Heart right ventricle (tissue), 16 donors: ENCODE measurements at places on chromosomes 5 and 9. TPM values are rescaled to one million over a fixed set of nuclear protein-coding genes. Genes with fewer than 3 reads are reported as not detected.

DNA sequence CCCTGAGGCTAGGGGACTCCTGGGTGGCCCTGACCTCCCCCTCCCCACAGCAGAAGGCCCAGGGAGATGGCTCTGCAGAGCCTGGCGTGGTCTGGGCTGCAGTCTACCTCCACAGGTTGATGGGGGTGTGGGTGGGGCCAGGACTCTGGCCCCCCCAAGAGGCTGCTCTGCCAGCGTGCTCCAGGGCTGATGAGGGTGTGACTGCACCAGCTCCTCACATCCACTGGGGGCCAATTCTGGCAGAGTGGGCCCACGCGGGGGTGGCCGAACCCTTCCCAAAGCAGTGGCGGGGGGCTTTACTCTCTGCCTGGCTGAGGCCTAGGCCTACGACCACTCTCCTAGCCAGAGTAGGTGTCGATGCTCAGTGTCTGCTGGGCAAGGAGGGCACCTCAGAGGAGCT is 28.0 kb upstream of the UBAC1 start:
- DNase-seq, result no peak

The PPP3R2 gene
- total RNA-seq, result not detected

- no peak for DNase-seq
These were observed 2.4 kb downstream of the MAP1B start for GRCh38 chr5:72109625-72110024.

The USP20 gene
- 10.9 TPM for total RNA-seq

DNA sequence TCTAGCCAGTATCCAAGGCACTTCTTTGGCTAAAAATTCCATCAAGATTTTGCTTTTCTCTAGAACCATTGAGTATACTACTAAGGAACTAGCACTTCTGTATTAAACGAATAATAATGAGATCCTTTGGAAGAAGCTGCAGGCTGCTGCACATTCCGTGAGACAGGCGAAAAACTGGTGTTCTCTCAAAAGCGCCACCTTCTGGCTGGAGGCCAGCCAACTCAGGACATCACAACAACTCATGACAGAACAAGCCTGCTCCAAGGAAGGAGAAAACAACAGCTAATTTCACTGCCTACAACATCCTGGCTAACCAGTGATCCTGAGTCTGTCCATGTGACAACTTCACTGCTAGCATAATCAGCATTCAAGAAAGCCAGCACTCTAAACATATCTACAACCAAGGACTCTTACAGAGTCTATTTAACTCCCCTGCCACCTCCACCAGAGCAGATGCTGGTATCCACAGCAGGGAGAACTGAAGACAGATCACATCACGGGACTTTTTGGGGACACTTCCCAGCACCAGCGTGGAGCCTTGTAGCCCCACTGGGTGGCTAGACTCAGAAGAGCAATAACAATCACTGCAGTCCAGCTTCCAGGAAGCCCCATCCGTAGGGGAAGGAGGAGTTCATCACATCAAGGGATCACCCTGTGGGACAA is 150.5 kb downstream of the YTHDC2 start:
- DNase-seq, result peak; percentile 11

DNA sequence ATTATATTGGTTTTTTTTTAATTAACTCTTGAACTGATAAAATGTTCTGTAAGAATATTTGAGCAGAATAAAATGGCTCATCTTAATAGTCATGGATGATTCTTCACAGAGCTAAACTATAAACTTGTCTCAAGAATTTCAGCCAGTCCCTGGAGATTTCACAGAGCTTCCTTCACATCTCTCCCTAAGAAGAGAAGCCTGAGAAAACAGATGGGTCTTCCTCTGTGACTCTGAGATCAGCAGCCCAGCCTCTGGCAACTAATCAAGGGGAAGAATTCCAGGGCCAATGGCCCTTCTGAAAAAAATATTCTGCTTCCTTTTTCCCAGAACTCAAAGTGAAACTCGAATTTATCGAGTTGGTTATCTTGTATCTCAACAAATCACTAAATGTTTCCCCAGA is 122.2 kb upstream of the ITGA1 start:
- no peak for DNase-seq

DNA sequence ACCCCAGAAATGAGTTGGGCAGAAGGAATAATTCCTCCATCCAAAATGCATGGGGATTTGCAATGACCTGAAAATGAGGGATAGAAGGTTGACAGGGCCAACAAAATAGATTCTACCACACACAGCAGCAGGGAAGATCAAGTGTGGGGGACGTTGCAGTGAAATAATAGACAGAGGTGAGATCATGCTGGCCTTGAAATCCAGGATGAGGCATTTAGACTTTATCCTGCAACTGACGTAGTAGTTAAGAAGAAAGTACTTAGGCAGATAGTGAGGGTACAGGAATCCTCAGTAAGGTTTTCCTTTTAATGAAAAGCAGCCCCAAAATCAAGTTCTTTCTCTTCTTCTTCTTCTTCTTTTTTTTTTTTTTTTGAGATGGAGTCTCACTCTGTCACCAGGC is 31.6 kb upstream of the TGFBR1 start:
- no peak for DNase-seq

The WNT8A gene
- not detected for total RNA-seq

DNA sequence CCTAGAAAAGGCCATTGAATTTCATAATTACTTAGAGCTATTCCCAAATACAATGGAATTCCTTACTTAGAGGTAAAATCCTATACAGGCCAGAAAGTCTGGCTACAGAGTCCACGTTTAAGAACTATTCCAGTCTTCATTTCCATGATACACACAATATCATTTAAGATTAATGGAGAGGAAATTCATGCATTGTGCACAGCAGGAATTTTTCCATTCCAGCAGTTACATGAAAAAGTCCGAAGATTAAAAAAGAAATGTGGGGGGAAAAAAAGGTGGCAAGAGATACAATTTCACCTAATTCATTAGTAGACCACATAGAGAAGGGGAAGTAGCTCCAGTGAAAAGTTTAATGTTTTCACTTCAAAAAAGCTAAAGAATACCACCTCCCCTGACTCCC is 63.1 kb downstream of the CHD1 start:
- DNase-seq, result no peak

GRCh38 chr5:129199308-129199707 is 104.8 kb downstream of the ISOC1 start:
- DNase-seq, result no peak

- DNase-seq, result no peak
These were observed 427.3 kb downstream of the ISL1 start for GRCh38 chr5:51810592-51810991.

The ZNF618 gene
- 1.8 TPM for total RNA-seq

- DNase-seq, result peak; percentile 37
These were observed 16.4 kb downstream of the TLR4 start for GRCh38 chr9:117720555-117720954.

DNA sequence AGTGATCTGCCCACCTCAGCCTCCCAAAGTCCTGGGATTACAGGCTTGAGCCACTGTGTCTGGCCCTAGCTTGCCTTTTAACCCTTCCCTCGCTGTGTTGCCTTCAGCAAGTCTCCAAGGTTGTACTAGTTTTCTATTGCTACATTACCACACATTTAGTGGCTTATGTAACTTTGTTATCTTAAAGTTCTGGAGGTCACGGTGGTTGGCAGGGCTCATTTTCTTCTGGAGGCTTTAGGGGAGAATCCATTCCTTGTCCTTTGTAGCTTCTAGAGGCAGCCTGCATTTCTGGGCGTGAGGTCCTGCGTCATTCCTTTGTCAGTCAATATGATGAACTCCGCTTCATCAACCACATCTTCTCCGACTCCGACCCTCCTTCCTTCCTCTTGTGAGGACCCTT is 2.9 kb upstream of the PRRC2B start:
- DNase-seq, result no peak

- no peak for DNase-seq
These were observed 46.6 kb downstream of the MAP3K1 start for GRCh38 chr5:56861893-56862485.

The RELL2 gene
- total RNA-seq, result 1.0 TPM

DNA sequence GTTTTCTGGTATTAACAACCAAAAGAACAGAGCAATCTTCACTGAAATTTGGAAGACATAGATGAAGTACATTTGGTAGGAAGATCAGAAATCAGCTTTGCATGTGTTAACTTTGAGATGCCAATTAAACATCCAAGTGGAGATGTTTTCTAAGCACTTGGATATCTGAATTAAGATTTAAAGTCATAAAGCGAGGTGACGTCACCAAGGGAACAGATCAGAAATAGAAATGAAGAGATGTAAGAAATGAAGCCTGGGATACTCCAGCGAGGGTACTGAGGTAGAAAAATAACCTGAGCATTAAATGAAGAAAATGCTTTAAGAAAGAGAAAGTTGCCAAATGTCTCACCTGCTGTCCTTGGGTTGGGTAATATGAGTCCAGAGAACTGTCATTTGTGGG is 1223.3 kb downstream of the MAT2B start:
- no peak for DNase-seq

The SLC27A4 gene
- 21.1 TPM for total RNA-seq

DNA sequence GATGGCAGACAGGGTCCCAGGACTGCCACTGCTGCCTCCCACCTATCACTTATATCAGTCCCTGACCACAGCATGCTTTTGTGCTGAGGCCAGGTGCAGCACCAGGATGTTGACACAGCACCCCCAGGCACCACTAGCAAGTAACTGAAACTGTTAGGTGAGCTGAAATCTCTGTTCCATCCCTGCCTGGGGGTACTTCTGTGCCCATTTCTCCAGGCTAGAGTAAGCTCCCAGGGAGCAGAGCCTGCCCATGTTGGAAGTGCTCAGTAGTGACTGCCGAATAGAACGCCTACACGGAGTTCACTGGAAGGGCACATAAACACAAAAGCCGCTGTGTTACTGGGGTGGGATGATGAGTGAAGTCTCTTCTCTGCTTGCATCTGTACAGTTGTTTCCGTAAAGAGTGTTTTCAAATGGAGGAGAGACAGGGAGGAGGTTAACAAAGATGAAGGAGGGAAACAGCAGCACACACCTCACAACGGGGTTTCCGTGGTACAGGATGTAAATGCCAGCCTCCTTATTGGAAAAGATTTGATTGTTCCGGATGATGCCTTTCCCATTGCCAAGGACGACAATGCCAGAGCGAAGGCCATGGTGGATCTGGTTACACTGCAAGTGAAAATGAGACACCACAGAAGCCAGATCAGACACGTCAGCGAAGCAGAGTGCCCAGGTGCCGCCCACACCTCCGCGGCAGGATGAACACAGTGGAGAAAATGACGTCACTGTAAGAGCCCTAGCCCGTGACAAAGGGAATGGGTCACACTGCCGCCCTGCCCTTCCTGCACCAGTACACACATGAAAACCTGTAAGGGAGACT is 43.1 kb downstream of the POLR1E start:
- DNase-seq, result no peak

The LCN2 gene
- total RNA-seq, result 0.34 TPM

DNA sequence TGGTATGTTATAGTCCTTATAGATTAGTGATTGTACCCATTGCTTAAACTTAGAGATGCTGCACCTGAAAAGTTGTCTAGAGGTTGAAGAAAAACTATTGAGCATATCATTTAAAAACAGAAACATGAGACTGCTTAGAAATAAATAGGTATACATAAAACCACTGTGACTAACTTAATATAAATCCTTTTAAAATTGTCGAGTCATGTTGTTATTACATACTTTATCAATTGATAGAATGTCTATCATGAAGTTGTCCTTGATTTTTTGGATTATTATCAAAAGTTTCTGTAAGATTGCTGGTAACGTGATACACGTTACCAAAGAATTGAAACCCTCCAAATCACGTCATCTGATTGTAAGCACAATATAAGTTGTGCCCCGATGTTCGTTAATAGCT is 35.3 kb upstream of the VCAN start:
- no peak for DNase-seq

DNA sequence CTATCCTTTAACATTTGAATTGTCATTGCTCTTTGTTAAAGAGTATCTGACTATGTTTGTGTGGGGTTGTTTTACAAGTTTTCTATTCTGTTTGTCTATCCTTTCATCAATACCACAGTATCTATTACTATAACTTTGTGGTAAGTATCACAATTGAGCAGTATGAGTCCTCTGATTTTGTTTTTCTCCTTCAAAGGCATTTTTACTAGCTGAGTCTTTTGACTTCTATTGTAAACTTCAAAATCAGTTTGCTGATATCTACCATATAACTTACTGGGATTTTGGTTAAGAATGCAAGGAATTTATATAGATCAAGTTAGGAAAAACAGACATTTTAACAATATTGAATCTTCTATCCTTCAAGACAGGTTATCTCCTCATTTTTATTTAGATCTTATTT is 789.8 kb upstream of the PTPRD start:
- no peak for DNase-seq

DNA sequence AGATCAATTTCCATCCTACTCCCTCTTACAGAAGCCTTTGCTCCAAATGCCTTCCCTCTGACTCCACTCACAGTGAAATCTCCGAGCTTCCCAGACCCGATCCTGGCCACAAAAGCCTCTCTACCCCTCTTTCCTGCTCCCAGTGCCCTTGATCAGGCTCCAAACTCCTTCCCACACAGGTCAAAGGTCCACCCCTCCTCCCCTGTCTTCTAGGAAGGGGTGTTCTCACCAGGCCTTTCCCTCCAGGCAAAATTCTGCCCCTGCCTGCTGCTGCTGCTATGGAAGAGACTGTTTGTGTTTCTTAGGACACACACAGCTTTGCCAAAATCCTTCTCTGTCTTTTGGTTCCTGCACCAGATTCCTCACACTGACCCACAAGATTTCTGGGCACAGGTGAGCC is 85.8 kb upstream of the ALDH1A1 start:
- peak; percentile 9 for DNase-seq

- DNase-seq, result no peak
These were observed 14.3 kb downstream of the IL5 start for GRCh38 chr5:132528866-132529634.

- DNase-seq, result no peak
These were observed 95.8 kb downstream of the CFAP90 start for GRCh38 chr5:7754997-7755596.
